ENCODE measurements at places on chromosomes 13 and 19.

DNA sequence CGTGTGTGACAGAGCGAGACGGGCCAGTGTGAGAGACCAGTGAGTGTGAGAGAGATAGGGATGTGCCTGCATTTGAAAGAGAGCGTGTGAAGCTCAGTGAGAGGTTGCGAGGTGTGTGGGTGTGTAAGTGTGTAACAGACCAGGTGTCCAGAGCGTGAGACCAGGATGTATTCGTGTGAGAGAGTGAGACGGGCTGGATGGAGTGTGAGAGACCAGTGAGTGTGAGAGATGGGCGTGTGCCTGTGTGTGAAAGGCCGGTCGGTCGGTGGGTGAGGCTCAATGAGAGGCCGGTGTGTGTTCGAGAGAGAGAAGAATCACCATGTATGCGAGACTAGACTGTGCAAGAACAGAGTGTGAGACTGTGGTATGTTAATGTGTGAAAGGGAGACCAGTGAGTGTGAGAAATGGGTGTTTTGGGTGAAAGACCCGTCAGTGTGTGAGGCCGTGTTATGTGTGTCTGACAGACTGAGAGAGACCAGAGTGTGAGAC is 679 bp downstream of the ZNF471 start:
- no peak for DNase-seq

GRCh38 chr13:100273552-100273951 is 184.7 kb downstream of the PCCA start:
- DNase-seq = peak; percentile 28

GRCh38 chr19:30566681-30567420 is 194.7 kb downstream of the ZNF536 start:
- DNase-seq = no peak

DNA sequence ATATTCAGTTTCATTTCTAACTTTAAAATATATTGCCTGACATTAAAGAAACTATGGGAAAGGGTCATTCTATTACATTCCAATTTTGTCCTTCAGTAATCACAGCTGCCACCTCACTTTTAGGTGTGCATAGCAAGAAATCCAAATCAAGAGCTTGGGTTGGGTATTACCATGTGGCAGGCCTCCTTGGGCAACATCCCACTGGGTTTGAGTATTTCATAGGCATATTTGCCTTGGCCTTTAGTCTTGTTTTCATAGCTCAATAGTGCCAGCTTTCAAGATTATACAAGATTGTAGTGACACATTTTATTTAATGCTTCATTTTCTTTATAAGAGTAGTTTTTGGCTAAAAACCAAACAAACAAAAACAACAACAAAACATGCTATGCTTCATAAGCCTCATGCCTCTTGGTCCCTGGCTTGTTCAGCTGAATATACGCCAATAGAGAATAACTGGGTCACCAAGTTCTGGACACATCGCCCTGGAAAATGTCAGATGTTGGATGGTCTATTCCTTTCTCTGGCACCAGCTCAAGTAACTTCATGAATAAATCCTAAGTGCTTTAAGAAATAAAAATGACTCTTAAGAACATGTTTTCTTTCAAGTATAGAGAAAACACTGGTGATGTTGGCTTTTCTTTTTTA is 167.4 kb upstream of the STARD13 start:
- no peak for DNase-seq

Data from GM23338 (cell line).